Activated naive CD4-positive, alpha-beta T cell treated with Interleukin-2 at 50 U/mL for 16 hours (primary cell): ENCODE measurements at places on chromosomes 13 and 19.

GRCh38 chr19:39356073-39356472, 13.9 kb downstream of the SAMD4B start:
- no peak for DNase-seq

- peak; percentile 10 for DNase-seq
Measured at GRCh38 chr19:55635334-55635717, 5.5 kb upstream of the ZNF580 start.

DNA sequence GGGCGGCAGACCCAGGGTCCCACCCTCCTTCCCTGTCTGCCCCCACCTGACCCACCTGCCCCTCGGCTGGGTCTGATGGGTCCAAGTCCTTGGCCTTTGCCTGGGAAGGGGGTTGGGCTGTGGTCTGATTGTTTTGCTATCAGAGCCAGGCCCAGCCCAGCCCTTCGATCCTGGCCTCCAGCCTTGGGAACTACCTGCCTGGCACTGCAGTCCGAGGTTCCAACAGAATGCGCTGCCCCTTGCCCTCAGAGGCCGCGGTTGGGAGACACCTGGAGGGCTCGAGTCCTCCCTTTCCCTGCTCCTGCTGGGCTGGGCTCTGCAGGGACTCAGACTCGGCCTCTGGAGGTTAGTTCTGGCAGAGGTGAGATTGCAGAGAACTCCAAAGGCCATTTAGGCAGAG, 1.6 kb downstream of the CCL25 start:
- DNase-seq = no peak

DNA sequence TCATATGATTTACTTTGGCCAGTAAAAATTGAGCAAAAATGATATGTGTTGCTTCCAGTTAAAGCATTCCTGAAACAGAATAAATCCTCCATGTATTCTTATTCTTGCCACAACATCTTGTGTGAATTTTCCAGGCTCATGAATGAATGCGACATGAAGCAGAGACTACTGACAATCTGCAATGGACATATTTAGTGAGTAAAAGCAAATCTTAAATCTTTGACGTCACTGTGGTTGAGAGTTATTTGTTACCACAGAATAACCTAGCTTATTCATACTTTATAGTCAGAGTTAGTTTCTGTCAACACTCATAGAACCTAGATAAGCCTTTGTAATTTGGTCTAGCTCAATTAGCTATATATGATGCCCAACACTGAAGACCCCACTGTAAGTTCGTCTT, 1443.1 kb downstream of the PCDH9 start:
- DNase-seq = no peak

GRCh38 chr13:44734201-44734707, 158.1 kb upstream of the TSC22D1 start:
- no peak for DNase-seq

- DNase-seq = no peak
Measured at GRCh38 chr13:48162217-48162616, 67.3 kb upstream of the MED4 start.

- DNase-seq = no peak
Measured at GRCh38 chr19:18130523-18131242, 22.3 kb upstream of the PIK3R2 start.

DNA sequence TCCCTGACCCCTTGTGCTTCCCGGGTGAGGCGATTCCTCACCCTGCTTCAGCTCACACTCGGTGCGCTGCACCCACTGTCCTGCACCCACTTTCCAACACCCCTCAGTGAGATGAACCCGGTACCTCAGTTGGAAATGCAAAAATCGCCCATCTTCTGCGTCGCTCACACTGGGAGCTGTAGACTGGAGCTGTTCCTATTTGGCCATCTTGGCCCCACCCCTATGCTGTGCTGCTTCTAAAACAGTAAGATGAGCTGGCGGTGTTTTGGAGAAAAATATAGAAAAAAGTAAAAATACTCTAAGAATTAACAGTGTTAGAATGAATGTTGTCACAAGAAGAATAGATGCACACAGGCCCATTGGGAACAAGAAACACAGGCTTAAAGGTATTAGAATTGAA, 92.5 kb downstream of the ITGBL1 start:
- DNase-seq = no peak

- no peak for DNase-seq
Measured at GRCh38 chr19:34960103-34960805, 3.8 kb downstream of the ZNF792 start.

- DNase-seq = peak; percentile 73
Measured at GRCh38 chr19:940591-941291, 14.9 kb downstream of the ARID3A start.

- DNase-seq = peak; percentile 56
Measured at GRCh38 chr13:51832471-51833152, 12.4 kb downstream of the TMEM272 start.

GRCh38 chr19:9073806-9074205, 13.1 kb upstream of the OR1M1 start:
- DNase-seq = no peak

DNA sequence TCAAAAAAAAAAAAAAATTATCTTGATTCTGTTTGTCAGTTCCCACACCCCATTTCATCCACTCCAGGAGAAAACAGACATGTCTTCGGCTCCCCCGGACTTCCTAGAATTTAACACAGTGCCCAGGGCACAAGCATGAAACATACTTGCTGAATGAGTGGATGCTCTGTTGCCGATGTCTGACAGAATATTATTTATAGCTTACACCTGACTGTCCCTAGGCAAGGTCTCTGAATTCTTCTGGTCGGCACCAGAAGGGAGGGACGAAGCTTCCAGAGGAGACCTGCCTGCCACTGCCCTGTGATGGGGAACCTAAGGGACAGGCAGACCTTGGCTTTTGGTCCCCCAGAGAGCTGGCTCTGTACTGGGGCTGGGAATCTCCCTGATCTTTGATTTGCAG, 43.9 kb upstream of the PEG3 start:
- no peak for DNase-seq

- DNase-seq = no peak
Measured at GRCh38 chr13:47109028-47109427, 212.2 kb upstream of the HTR2A start.

DNA sequence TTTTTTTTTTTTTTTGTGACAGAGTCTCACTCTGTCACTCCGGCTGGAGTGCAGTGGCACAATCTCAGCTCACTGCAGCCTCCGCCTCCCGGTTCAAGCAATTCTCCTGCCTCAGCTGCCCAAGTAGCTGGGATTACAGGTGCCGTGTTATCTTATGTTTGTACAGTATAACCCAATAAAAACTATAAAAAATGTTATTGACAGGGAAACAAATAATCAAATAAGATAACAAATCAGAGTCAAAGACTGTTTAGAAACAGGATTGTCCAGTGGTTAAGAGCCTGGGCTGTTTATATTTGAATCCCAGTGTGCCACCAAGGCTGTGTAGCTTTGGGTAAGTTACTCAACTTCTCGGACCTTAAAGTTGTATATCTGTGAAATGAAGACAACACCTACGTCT, 19.1 kb upstream of the LMTK3 start:
- DNase-seq = no peak

GRCh38 chr19:45902651-45903625, 525 bp upstream of the MYPOP start:
- DNase-seq = peak; percentile 99

- no peak for DNase-seq
Measured at GRCh38 chr19:47331931-47332547, at the start of gene C5AR2. Gene C5AR2 (plus strand): TSS chr19:47332175. CDS start chr19:47340800, 8,625 bp downstream.

DNA sequence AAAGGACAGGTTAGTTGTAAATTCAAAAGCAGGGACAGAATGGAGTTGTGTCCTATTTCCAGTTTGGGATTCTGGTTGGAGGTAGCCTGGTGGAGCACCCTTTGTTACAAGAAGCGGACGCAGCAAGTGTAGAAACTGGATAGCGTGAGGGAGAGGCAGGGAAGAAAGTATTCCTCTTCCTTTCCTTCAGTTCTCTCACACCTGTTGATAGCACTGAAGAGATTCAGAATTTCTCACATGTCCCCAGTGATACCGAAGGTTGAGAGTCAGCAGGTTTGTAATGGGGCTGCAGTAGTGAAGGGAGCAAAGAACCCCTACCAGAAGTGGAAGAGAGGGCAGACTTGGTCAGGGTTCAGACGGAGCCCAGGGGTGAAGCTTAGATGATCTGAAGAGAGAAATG, 399.2 kb downstream of the SPRY2 start:
- DNase-seq = no peak

- no peak for DNase-seq
Measured at GRCh38 chr13:25192489-25192888, 20.4 kb upstream of the AMER2 start.

GRCh38 chr19:36894849-36895383, 21.2 kb downstream of the ZNF829 start:
- no peak for DNase-seq

GRCh38 chr13:28410096-28410495, 84.8 kb downstream of the FLT1 start:
- DNase-seq = no peak

DNA sequence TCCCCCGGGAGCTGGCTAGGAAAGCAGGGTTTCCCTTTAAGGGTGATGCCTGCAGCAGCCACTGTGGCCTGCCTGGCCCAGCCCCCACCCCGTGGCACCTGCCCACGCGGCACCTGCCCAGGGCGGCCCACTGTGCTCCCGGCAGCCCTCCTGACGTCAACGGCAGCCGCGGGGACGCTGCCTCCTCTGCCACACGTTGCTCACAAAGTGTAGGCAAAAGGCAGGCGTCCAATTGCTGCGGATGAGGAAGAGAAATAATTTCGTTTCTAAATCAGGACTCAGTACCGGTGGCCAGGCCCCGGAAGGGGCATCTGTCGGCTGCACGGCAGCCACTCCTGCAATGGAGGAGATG, 122.3 kb downstream of the URI1 start:
- no peak for DNase-seq

- no peak for DNase-seq
Measured at GRCh38 chr13:102141625-102142472, 260.0 kb downstream of the FGF14 start.

DNA sequence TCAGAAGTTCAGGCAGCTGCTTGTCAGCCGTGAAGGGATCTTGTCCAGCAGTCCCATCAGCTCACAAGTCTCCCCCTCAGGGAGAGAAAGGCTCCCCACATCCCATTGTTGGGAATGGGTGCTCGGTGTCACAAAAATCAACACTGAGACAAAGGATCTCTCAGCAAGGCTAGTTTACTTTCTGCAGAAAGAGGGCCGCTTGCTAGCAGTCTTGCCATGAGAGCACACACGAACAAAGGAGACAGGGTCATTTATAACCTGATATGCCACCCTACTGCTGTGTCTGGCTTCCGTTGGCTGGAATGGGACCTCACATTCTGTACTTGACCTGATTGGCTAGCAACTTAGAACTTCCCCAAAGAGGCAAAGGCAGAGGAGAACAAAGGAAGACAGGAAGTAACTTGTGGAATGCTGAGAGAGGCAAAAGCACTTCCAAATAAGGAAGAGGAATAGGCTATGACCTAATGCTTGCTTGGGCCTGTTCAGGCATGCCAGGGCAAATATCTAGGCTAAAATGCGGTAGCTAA, 8.7 kb upstream of the IGFL3 start:
- no peak for DNase-seq

- no peak for DNase-seq
Measured at GRCh38 chr13:70816853-70817252, 708.6 kb upstream of the KLHL1 start.

DNA sequence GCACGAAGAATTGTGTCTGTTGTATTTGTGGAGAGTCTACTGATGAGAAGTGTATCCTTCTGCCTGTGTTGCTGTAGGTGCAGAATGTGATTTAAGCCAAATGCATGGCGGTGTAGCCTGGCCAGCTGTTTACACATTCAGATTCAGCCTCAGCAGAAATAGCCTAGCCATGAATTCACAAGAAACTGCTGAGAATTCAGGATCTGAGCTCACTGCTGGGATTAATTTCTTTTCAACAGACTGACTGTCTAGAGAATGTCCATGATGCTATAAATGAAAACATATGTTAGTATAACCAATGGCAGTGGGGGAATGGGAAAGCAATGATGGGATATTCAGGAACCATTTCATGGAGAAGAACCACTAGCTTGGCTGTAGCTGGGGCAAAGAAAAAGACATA, 77.4 kb upstream of the RNF113B start:
- DNase-seq = no peak

DNA sequence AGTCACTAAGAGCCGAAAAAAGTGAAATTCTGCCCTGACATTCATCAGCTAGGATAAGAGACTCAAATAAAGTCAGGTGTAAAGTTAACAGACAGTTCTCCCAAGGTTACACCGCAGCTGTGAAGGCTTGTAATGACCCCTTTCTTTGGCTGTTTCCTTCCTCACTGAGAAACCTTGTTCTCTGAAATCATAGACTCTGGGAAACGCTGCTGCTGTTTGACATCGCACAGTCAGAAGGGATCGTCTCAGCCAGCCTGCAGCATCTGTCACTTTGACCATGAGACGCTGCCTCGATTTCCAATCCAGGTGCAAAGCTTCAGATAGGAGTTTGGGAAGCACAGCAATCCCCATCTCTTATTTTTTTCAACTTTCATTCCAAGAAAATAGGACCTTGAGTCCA, 678 bp downstream of the BCAT2 start:
- no peak for DNase-seq

DNA sequence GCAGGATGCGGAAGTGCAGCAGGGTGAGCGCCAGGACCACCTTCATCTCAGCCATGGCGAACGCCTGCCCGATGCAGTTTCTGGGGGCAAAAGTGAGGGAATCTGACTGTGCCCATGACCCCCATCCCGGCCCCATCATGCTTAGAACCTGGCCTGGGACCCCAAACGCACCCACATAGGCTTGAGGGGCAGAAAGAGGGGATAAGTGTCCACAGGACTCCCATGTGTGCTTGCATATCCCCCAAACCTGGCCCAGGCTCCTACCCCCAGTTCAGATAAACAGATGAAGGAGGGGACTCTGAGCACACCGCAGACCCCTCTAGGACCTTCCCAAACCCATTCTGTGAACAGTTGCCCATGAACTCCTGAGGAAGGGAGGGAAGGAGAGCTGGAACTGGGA, 16.0 kb upstream of the CYP4F2 start:
- no peak for DNase-seq

- DNase-seq = no peak
Measured at GRCh38 chr13:23696610-23697009, 126.4 kb downstream of the TNFRSF19 start.

DNA sequence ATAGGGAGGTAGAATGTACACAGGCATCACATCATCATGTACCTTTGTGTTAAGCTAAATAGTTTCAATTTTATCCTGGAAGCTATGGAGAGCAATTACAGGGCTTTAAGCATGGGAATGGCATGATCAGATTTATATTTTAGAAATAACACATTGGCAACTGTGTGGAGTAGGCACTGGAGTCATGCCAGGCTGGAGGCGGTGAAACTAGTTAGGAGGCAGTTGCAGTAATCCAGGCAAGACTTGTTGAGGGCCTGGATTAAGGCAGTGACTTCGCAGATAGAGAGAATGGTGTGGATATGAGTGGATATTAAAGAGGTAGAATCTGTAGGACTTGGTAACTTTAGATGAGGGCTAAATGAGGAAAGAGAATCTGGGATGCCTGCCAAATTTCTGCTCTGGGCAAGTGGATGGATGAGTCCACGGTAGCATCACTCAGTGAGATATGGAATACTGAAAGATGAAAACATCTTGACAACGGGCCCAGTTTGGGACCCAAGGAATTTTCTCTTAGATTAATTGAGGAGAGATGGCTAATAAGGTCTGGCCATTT, 506.2 kb downstream of the FGF9 start:
- DNase-seq = no peak

GRCh38 chr19:55526216-55527196, 10.4 kb downstream of the SBK2 start:
- DNase-seq = no peak

GRCh38 chr13:23822252-23822824, 66.9 kb downstream of the MIPEP start:
- DNase-seq = no peak

GRCh38 chr13:72139192-72139591, 272.2 kb upstream of the DACH1 start:
- no peak for DNase-seq

- no peak for DNase-seq
Measured at GRCh38 chr13:111627596-111627995, 307.2 kb downstream of the TEX29 start.

GRCh38 chr13:91660076-91660415, 261.6 kb downstream of the GPC5 start:
- DNase-seq = no peak
